Esophagus squamous epithelium (tissue), 5 donors: ENCODE measurements at places on chromosomes 2 and 18.

- no peak for DNase-seq
These were observed 130.9 kb upstream of the CAVIN2 start for GRCh38 chr2:191977754-191978153.

DNA sequence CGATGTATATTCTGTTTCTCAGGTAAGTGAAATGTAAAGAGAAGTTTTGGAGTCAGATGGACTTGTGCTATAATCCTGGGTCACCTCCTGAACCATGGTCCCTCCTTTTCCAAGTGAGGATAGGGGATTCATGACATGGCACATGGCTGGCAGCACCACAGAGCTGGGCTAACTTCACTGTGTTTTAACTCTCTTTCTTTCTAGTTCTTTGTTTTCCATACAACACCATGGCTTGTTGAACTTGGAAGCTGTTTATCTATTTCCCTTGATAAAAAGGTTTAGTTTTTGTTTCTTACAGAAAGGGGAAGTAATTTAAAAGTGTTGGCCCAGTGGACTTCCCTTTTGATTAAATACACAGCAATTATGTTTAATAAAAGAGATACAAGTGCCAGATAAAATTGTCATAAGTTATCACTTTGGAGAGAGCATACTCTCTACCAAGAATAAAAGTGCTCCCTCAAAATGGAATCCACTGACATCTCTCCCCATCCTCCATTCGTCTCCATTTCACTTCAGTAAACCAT, 90.4 kb downstream of the PLCL1 start:
- no peak for DNase-seq

DNA sequence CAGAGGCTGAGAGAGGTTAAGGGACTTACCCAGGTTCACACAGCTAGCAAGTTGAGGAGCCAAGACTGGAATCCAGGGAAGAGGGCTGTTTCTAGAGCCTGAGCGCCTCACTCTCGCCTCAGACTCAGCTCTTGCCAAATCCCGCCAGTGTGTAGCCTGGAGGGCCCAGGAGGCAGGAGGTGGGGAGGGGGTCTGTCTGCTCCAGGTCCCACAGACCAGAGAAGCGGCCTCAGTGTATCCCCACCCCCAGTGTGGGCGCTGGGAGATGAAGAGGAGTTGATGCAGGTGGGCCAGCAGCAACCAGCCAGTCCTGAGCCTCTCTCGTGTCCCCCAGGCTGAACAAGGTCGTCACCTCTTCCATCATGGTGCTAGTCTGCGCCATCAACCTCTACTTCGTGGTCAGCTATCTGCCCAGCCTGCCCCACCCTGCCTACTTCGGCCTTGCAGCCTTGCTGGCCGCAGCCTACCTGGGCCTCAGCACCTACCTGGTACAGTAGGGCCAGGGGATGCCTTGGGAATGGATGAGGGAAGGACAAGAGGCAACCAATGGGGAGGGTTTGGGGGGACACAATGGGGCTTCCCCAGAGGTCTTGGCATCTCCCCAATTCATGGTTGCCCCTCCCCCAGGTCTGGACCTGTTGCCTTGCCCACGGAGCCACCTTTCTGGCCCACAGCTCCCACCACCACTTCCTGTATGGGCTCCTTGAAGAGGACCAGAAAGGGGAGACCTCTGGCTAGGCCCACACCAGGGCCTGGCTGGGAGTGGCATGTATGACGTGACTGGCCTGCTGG, 5.2 kb upstream of the CTDSP1 start:
- DNase-seq = no peak

GRCh38 chr2:232980683-232981082, 32.4 kb downstream of the NGEF start:
- no peak for DNase-seq

DNA sequence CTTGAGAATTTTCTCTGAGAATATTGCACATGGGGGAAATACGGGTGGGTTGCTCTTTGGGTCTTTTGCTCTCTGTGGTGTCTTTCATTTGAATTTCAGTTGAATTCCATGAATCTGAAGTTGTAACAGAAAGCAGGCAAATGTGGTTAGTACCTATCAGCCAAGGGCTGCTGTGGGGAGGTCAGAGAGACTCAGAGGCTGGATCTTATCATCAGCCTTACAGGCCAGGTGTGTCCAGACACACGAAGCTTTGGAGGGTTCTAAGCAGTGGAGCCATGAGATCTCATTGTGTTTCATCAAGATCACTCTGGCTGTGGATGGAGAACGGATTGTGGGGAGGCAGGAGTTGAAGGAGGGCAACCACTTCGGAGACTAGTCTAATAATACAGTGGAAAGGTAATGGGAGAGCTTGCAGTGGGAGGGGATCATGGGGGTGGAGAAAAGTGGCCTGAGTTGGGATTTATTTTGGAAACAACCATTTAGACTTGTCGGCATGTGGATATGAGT, 68.1 kb downstream of the GNAL start:
- DNase-seq = no peak

GRCh38 chr18:23565916-23566547, 20.3 kb downstream of the NPC1 start:
- no peak for DNase-seq

GRCh38 chr2:151971301-151972051, 127.4 kb downstream of the CACNB4 start:
- DNase-seq = no peak

DNA sequence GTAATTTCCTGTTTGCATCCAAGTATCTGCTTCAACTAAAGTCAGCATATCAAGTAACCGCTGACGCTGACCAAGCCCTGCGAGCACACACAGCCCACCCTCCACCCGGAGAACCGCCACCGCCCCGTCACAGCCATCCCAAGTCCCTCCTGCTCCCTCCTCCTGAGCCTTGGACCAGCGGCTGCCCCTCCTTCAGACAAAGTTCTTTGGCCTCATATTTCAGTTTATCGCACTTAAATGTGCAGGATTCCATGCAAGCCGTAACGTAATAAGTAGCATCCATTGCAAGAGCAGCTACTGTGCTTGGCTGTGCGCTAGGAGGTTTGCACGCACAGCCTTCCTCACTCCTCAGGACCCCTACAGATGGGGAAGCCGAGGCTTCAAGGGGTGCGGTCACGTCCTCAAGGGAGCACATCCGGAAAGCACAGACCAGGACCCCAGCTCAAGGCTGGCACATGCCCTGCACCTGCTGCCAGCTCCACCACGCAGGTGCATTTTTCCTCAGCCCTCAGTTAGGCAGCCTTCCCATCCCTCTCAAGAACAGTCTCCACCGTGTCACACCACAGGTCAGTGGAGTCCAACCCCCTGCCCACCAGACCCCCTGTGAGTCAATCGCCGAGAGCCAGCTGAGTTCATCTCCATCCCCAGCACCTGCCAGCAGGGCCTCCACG, 17.1 kb downstream of the PXDN start:
- DNase-seq = no peak

GRCh38 chr2:108226564-108226963, 13.2 kb upstream of the SULT1C3 start:
- no peak for DNase-seq

- no peak for DNase-seq
These were observed 3.6 kb upstream of the ERFE start for GRCh38 chr2:238155051-238155760.

DNA sequence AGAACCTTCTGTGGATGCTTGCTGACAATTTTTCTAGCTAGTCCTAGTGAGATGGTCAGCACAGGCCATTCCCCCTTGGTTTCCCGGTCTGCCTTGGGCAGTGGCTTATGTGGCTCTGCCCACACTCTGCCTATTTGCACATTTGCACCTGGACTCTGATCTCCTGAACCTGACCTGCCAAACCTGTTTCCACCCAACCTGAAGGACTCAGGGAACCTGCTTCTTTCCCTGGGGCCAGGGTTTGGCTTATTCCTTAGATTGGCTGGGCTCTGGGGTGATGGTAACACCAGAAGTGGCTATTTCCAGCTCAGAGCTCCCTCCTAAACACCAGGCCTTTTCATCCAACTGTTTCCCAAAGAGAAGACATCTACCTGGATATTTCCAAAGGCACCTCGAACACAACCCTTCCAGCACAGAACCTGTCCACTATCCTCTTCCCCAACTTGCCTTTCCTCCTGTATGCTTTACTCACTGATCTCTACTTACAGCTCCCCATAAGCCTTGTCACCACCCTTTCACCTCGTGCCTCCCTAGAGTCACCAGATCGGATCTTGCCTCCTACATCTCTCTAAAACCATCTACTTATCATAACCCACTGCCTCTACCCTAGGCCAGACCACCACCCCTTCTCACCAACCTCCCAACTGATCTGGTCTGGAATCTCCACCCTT, 5.8 kb upstream of the MTA3 start:
- DNase-seq = no peak

GRCh38 chr2:7012141-7012764, 95.0 kb downstream of the RNF144A start:
- DNase-seq = no peak

- DNase-seq = no peak
These were observed 343 bp upstream of the CD302 start for GRCh38 chr2:159798376-159798725.

- DNase-seq = no peak
These were observed 219.5 kb upstream of the SOX11 start for GRCh38 chr2:5472673-5473072.

GRCh38 chr2:23789012-23789411, 137.9 kb downstream of the ATAD2B start:
- DNase-seq = no peak

DNA sequence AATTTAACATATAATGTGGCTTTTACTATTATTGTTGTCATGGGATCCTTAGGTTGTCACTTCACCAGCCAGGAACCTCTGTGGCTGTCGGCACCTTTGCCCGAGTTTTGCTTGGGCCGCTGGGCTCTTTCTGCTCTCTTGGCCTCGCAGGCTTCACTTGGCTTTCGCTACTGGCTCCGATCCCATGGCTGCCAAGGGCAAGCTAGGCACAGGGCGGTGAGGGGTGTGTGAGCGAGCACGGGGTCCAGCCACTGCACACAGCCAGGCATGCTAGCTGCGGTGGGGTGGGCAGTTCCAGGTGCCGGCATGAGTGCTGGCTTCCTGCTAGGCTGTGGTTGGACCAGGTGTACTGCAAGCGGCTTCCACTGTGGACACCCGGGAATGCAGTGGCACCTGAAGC, 23.4 kb upstream of the RAPGEF4 start:
- no peak for DNase-seq

GRCh38 chr18:57060814-57061213, 86.1 kb upstream of the BOD1L2 start:
- no peak for DNase-seq

DNA sequence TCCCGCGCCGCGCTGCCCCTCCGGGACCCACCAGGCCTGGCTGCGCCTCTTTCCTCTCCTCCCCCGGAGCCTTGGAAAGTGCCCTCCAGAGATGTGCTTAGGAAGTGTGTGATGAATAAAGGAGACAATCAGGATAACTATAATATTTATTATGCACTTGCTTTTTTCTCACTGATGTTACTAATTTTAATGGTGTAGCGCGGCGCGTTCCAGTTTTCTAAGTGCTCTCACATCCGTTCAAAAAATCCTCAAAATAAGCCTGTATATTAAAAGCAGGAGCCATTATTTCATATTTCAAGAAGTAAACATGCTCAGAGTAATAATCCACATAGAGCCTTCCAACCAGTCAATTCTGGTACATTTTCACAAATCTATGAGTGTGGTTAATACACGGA, 941 bp upstream of the MPPE1 start:
- no peak for DNase-seq

DNA sequence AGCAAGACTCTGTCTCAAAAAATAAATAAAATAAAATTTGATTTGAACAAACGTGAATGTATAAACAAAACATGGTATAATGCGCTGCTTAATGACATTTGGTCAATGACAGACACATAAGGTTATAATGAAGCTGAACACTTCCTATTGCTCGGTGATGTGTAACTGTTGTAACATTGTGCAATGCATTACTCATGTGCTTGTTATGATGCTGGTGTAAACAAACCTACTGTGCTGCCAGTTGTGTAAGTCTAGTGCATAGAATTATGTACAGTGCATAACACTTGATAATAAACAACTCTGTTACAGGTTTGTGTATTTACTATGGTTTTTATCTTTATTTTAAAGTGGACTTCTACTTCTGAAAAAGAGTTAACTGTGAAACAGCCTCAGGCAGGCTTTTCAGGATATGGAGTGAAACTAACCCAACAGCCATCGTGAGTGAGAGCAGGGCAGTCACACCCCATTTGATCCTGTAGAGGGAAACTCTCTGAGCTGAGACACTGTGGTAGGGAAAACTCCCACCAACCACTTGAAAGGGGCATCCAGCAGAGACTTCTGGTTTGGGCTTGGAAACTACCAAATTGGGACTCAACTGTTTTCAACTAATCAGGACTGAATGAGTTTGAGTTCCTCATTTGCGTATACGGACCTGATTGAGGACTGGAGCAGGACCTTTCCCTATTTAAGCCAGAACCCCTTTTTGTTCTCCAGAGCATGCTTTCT, 8.7 kb upstream of the RPRD1A start:
- no peak for DNase-seq
